ENCODE measurements at places on chromosomes 1 and 21. TPM values are rescaled to one million over a fixed set of nuclear protein-coding genes. Genes with fewer than 3 reads are reported as not detected.

Gene HSPA6
- 0.64 TPM for total RNA-seq

Gene CACNA1S
- 0.55 TPM for total RNA-seq

DNA sequence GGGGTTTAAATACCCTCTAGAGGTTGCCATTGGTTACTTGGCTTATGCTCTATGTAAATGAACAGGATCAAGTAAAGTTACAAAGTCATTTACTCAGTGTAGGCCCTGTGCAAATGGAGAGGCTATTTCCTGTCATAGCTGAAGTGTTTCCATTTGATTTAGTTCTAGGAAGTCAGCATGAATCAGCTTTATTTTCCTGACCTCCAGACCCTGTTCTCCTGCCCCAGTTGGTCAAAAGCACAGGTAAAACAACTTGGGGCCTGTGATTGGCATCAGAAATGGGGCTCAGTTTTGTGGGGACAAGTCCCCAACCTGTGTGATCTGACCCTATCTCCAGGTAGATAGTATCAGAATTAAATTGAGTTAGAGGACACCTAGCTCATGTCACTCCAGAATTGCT is 239.9 kb downstream of the HHAT start:
- H3K27ac ChIP-seq, result no peak overlapping the region
- no peak for DNase-seq
- no peak overlapping the region for H3K4me3 ChIP-seq
- H3K36me3 ChIP-seq, result no peaks in the 10 kb centered on the region
- H3K4me1 ChIP-seq, result no peaks in the 10 kb centered on the region
- H3K27me3 ChIP-seq, result no peaks in the 10 kb centered on the region

DNA sequence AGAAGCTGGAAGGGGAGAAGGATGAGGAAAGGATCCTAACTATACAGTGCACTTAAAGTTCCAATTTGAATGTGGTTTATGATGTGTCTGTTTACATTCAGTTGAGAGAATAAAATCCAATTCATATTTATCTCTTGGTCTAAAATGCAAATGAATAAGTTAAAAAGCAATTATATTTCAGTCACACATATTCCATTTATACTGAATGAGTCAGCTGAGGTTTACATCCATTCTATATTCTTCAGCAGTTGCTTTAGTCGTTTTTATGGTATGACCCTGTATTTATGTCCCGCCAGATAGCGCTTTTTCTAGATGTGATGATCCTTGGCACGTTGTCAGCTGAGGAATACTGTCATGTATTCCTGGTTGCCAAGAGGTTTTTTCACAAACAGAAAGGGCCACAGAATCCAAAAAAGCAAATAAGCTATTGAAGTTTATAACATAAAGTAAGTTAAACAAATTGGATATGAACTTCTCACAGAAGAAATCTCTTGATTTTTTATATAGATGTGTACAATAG is 866.2 kb downstream of the NCAM2 start:
- no peaks in the 10 kb centered on the region for H3K4me1 ChIP-seq
- no peak for DNase-seq
- no peak overlapping the region for H3K27ac ChIP-seq
- H3K27me3 ChIP-seq, result no peaks in the 10 kb centered on the region
- H3K36me3 ChIP-seq, result no peaks in the 10 kb centered on the region
